ENCODE measurements at places on chromosomes 4 and X. TPM values are rescaled to one million over a fixed set of nuclear protein-coding genes. Genes with fewer than 3 reads are reported as not detected.
A peak's percentile ranks its signal among the peaks of the same experiment; 100 is the strongest.

DNA sequence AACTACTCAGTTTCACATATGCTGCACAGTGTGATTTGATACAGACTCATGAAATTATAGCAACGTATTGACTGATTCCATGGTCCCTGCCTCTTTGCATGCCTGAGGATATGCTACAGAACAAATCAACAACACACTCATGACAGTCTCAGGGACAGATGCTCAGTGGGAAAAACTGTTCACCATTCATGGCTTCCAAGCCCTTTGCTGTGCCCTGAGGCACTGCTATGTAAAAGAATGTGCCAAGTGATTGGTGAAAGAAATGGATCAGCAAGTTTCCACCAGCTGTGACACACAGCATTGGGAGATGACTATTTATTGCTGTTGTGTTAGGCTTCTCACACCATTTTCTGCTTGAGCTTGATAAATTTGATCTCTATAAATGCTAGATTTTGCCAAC is 825.6 kb upstream of the INTU start:
- no peak for DNase-seq

- no peak for DNase-seq
Measured at GRCh38 chr4:66032571-66032970, 362.3 kb upstream of the EPHA5 start.

GRCh38 chrX:56978172-56978571 is 17.2 kb downstream of the SPIN3 start:
- DNase-seq: peak; percentile 80

DNA sequence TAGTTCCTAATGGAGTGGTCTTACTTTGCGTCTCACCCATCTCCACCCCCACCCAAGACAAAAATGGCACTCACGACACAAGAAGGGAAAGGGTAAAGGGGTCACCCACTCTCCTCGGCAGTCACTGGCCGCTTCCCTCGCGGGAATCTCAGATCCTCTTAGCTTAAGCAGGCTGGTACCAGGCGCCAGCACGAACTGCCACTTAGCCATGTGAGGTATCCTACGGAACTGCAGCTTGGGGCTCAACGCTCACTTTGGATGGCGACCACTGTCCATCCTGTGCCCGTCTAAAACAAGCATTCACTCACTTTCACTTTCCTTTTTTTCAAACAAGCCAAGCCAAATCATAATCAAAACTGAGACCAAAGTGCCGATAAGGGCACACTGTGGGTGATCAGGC is 14.6 kb upstream of the MAGIX start:
- no peak for DNase-seq

DNA sequence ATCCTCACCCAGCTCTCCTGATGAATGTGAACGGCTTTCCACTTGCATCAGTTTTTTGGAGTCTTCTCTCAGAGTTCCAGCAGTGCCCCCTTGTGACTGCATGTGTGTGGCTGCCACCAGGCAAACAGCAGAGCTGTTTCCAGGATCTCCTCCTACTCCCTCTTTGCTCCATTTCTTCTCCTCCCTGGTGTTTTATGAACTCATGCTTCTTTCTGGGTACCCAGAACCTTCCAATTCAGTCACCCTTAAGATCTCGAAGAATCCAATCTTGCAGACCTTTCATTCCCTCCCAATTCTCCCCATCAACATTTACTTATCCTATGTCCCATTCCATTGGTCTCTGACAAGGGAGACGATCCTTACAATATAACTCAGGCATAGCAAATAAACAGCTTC is 6.8 kb upstream of the TCEANC start:
- DNase-seq: peak; percentile 37

GRCh38 chr4:17630228-17630627 is 15.8 kb downstream of the MED28 start:
- no peak for DNase-seq

- no peak for DNase-seq
Measured at GRCh38 chr4:85457752-85458467, 17.0 kb upstream of the ARHGAP24 start.

GRCh38 chrX:53479301-53479700 is 45.1 kb upstream of the HSD17B10 start:
- no peak for DNase-seq

GRCh38 chr4:76989391-76990061 is 40.0 kb downstream of the SEPTIN11 start:
- DNase-seq: peak; percentile 72

GRCh38 chrX:9604111-9604907 is 139.5 kb downstream of the TBL1X start:
- no peak for DNase-seq

DNA sequence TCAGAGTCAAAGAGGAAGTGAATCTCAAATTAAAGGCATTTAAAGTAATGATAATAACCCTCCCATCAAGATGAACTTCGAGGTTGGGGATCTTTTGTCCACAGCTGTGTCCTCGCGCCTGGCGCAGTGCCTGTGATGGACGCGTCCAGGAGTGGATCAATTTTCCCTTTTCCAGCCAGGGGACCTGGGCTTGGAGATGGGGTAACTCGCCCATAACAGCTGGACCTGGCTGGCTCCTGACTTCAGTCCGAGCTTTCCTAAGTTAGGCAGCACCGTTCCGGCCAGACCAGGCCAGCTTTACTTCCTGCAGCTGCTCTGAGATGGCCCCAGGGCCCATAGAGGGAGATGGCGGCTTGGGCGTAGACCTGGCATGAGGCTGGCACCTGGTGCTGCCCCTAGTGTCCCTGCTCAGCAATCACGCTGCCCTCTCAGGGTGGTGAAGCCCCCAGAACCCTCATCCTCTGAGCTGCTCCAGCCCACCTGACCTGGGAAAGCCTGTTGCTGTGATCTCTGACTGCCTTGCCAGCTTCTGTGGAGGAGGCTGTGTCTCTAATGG is 23.9 kb downstream of the ADRA2C start:
- no peak for DNase-seq

DNA sequence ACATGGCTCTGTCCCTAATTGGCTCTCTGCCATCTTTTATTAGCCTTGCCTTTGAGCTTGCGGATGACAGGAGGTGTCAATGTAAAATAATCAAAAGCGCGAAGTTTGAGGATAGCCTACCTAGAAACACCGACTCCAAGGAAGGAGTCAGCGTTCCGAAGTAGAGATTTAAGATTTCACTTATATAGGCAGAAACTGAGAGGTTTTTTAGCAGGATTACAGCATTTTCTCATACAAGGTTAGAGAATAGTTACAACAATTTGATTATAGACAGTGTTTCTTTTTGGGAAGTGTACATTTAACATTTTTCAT is 499 bp upstream of the NFXL1 start:
- DNase-seq: no peak

DNA sequence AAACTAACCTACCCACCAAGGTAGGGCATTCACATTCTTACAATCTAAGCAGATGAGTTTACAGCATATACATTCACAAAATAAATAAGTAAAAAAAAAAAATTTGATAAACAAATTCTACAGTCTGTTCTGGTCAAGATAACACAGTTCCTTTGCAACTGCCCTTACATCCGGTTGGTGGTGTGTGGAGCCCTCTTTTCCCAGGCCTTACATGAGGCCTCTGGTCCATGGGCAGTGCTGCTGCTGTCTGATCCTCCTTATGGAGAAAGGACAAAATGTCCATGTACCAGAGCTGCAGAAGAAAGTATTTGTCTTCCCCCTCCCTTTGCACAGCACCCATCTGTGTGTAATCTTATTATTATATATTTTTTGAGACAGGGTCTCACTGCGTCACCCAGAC is 2.2 kb upstream of the SEPTIN11 start:
- no peak for DNase-seq

DNA sequence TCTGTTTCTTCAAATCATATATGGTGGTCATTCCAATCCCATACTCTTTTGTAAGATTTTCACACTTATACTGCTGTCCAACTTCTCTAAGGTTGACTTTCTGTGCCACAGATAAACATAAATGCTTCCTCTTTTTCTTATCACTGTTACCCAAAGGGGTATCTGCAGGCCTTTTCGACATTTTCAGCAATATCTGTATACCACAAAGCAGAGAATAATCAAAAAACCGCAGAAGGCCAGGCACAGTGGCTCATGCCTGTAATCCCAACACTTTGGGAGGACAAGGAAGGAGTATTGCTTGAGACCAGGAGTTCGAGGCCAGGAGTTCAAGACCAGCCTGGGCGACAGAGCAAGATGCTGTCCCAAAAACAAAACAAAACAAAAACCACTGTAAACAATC is 3.1 kb upstream of the RFC1 start:
- no peak for DNase-seq

GRCh38 chr4:145207934-145208333 is 27.5 kb upstream of the OTUD4 start:
- no peak for DNase-seq

Gene FOXR2
- total RNA-seq: not detected

Gene PDE6B
- total RNA-seq: 12.3 TPM

Gene TMPRSS11B
- total RNA-seq: not detected

Gene BRS3
- total RNA-seq: not detected

Gene HAND2
- not detected for total RNA-seq
